ENCODE measurements at places on chromosomes 1 and 21. TPM values are rescaled to one million over a fixed set of nuclear protein-coding genes. Genes with fewer than 3 reads are reported as not detected.

DNA sequence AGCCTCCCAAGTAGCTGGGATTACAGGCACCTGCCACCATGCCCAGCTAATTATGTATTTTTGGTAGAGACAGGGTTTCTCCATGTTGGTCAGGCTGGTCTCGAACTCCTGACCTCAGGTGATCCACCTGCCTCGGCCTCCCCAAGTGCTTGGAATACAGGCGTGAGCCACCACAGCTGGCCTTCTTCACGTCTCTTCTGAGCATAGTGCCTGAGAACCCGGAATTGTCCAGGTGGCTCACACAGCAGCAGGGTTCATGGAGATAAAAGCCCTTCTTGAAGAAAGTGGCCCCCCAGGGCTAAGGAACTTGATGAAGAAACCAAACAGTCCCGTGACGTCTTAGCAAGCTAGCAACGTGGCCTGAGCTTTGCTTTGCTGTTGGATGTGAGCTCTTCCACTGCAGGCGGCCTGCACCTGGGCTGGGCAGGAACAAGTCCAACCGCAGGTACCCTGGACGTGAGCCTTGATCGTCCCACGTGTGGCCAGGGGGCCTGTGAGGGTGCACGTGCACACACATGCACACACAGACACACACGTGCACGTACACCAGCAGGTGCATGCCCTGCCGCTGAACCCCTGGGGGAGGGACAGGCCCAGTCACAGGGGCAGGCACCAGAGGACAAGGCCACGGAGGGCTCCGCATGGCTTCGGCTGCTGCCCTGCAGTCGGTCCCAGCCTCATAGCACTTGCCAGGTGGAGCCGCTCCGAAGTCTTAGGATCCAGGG, 23.4 kb upstream of the TRAPPC10 start:
- DNase-seq: peak; percentile 76

- DNase-seq: no peak
These were observed 9.9 kb upstream of the HAO2 start for GRCh38 chr1:119358636-119359035.

DNA sequence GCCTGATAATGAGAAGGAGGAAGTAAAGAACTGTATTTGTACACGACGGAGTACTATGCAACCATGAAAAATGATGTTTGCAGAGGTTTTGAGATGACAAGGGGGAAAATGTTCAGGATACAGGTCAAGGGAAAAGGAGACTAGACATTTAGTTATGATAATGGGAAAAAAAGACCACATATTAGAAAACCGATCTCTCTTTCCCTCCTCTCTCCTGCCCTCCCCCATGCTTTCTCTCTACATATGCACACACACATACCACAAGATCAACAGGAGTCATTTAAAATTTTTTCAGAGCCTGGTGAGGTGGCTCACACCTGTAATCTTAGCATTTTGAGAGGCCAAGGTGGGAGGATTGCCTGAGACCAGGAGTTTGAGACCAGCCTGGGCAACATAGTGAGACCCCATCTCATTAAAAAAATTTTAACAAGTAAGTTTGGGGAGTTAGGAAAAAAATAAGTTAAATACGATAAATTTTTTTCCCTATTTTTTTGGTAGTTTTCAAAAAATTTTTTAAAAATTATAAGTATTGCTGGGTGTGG, 44.5 kb downstream of the ECE1 start:
- no peak for DNase-seq

DNA sequence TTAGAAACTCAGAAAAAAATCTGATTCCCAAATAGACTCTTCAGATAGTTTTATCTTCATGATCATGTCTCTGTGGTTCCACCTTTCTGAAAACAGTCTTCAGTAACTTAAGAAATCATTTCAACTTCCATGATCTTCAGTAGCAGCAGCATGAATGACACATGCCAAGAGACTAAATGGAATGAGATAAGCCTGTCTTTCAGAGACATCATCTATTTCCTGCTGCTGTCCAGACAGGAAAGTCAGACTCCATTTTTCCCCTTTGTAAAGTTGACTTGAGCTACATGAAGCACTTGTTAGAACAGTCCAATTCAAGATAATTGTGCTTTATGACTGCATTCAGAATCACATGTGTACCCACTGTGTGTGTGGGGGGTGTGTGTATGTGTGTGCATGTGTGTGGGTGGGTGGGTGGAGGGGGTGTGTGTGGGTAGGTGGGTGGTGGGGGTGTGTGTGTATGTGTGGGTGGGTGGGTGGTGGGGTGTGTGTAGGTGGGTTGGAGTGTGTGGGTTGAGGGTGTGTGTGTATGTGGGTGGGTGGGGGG, 58.8 kb downstream of the CLIC4 start:
- no peak for DNase-seq

DNA sequence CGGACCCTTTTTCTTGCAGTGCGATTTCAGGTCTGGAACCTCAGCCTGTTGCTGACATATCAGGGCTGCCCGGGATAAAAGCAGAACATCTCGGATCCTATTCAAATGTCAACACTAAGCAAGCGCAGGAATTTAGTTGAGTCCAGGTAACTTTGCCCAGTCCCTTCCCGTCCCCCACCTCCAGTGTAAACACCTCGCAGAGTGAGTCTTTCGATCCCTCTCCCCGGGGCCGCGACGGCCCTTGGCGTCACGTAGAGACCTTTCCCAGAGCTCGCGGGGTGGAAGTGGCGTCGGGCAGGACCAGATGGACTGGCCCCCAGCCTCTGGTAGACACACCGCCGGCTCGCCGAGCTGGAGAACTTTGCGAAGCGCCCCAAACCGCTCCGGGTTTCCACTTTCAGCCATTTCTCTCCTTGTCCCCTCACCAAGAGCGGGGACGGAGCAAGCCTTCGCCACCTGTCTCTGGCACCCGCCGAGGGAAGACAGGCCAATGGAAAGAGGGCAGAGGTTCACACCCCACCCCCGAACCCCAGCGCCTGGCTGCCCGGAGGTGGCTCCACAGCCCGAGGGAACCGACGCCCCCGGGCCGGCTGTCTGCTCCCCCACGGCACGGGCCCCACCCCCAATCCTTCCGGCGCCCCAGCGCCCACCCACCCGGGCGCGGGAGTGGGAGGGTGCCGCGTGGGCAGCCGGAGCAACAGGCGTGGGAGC, 570 bp downstream of the KCND3 start:
- peak; percentile 80 for DNase-seq

Gene BARHL2
- total RNA-seq: not detected

GRCh38 chr1:65393347-65393746, 27.1 kb upstream of the LEPR start:
- DNase-seq: no peak

GRCh38 chr1:36285443-36286101, 20.6 kb upstream of the SH3D21 start:
- DNase-seq: no peak

GRCh38 chr1:171902527-171902926, 61.2 kb downstream of the DNM3 start:
- DNase-seq: no peak

Gene LRRC71
- total RNA-seq: not detected

GRCh38 chr1:230507236-230507635, 81.1 kb upstream of the PGBD5 start:
- no peak for DNase-seq

DNA sequence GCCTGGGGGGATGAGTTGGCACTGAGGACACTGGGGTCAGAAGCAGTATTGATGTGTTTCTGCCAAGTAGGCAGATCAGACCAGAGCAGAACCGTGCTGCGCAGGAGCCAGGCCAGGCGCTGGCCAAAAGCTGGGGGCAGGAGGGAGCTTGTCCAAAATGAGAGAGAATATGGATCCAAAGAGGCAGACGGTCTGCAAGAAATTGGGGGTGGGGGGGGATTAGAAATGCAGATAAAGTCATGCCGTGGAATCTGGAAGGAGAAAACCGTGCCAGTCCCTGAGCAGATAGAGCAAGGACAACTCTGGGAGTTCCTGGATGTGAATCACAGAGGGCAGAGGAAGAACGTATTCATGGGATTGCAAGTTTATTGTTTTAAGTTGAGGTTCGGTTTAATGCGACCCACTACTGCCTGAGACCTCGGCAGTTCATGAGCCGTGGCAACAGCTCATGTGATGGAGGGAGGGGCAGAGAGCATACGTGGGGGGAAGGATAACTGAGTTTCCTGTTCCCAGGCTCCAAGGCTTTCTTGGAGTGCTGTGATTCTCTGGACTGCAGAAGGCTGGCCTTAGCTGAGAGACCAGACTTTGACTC, 224.0 kb downstream of the FGGY start:
- DNase-seq: no peak

Gene AJAP1
- total RNA-seq: 0.57 TPM

Gene KRTAP13-2
- total RNA-seq: not detected

DNA sequence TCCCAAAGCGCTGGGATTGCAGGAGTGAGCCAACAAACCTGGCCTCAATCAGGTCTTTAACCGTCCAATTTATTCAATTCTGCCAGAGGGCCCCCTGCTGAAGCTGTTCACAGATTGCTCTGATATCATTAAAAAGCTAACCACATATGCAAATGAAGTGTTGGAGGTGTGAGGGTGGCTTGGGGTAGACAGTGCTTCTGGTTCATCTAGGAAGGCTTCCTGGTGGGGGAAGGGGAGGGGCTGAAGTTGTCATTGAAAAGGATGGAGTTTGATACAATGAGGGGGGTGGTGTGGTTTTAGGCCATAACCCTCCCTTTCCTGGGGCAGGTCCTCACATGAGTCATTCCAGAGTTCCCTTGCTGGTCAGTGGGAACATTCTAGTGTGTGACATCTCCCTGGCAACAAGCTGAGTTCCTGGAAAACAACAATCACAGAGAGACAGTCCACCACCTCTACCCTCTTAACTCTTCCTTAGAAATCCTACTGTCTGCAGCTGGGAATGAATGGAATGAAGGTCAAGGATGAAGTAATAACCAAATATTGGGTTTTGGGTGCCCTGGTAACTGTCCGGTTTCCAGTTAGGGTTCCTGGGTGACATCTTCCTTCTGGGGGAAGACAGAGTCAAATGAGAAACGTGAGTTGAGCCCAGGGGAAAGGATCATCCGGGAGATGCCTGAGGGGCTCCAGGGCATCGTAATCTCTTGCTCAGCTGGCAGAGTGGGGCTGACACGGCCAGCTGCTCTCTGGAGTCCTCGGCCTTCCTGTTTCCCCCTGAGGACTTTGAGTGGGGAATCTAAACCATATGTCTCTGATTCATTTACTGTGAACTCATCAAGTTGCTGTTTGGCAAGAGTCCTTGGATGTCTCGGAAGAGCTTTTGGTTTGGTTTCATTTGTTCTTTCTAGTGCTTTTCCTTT, 32.2 kb downstream of the BATF3 start:
- DNase-seq: no peak

Gene ZNF672
- 17.6 TPM for total RNA-seq

Gene NGF
- 6.7 TPM for total RNA-seq

Gene SFN
- 1.2 TPM for total RNA-seq

GRCh38 chr1:197954718-197955418, 37.7 kb downstream of the LHX9 start:
- DNase-seq: no peak

GRCh38 chr1:44786841-44787426, 1.0 kb downstream of the BEST4 start:
- peak; percentile 55 for DNase-seq

- peak; percentile 79 for DNase-seq
These were observed 91.7 kb downstream of the C1orf94 start for GRCh38 chr1:34268311-34268954.

DNA sequence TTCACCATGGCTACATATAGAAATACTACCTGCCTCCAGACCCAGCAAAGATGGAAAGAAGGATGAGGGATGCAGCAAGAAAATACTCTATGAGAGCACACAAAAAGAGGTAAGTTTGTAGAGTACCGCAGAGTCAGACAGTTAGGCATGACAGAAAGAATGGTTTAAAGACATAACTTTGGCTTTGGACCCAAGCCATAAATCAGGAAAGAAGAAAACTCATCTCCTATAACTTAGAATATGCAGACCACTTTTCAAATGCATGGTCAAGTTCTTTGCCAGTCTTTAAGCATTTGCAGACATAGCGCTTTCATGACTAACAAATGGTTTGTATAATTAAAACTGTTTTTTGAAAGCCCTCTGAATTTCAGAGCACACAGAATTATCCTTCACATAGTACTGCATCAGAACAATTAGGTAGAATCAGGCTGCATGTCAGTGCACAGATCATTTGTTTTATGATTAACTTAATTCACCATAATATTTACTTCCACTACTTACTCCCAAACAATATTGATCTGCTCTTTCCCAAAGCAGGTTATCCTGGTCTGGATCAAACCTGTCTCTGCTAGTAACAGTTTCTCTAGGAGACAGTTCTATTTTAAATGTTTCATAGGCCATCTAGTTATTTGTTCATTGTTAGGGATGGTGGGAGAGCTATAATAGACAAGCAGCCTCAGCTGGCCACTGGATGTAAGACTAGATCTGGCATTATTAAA, 280.7 kb upstream of the NR5A2 start:
- DNase-seq: no peak

Gene GJC2
- 6.9 TPM for total RNA-seq

DNA sequence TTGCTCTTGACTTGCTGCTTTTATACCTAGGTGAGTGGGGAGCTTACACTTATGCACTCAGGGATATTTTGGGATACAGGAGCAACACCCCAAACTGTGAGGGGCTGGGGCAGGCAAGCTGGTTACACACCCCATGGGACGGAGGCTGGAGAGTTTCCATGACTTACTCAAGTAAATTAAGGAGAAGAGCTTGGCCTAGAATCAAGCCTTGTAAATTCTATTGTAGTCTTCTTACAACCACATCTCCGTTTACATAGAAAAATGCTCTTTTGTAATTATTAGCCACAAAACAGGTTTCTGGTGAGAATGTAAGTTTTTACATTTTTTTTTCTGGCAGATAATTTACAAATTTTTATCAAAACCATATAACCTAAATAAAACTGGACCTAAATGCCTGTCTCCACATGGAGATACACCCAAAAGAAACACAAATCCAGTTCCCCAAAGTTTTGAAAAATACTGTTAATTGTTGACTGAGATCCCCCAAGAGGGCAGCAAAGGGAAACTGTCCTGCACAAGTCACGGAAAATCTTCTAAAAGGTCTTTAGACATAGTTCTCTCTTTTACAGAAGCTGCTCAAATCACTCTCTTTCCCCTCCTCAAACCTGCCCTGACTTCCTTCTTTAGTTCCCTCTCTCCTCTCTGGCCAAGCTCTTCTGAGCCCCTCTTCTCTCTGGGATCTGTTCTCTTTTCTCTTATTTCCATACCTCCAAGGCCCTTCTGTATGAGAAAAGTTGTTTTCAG, 134.0 kb downstream of the HIVEP3 start:
- no peak for DNase-seq

Gene METTL25B
- total RNA-seq: 19.6 TPM

Gene PTCH2
- 1.6 TPM for total RNA-seq

Gene AMIGO1
- total RNA-seq: 5.2 TPM

- peak; percentile 85 for DNase-seq
These were observed 51.9 kb upstream of the CD34 start for GRCh38 chr1:207962716-207963426.

DNA sequence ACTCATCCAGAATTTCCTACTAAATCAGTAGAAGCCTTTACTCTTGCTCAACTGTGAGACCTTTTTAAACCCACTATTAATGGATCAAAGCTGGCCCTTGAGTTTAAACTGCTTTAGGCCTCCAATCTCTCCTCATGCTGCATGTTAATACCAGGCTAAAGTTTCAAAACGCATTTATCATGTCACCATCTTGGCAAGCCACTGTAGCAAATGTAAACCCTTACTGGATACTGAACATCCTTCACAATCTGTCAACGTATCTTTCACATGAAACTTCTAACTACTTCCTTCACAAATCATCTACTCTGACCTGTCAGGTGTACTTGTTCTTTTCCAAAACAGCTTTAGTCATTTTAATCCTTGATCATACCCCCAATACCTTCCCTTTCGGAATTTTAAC, 3.0 kb downstream of the PAXBP1 start:
- no peak for DNase-seq

GRCh38 chr1:28507247-28507645, 1.4 kb downstream of the RCC1 start:
- DNase-seq: peak; percentile 26

Gene AGO3
- total RNA-seq: 27.6 TPM
